Retinal pigment epithelial cell (primary cell): ENCODE measurements at places on chromosomes 7 and 10.
A peak's percentile ranks its signal among the peaks of the same experiment; 100 is the strongest.

GRCh38 chr7:4444106-4444505 lies 238.0 kb upstream of the FOXK1 start:
- DNase-seq = no peak

- DNase-seq = no peak
These were observed 3.3 kb upstream of the STN1 start for GRCh38 chr10:103921248-103921647.

DNA sequence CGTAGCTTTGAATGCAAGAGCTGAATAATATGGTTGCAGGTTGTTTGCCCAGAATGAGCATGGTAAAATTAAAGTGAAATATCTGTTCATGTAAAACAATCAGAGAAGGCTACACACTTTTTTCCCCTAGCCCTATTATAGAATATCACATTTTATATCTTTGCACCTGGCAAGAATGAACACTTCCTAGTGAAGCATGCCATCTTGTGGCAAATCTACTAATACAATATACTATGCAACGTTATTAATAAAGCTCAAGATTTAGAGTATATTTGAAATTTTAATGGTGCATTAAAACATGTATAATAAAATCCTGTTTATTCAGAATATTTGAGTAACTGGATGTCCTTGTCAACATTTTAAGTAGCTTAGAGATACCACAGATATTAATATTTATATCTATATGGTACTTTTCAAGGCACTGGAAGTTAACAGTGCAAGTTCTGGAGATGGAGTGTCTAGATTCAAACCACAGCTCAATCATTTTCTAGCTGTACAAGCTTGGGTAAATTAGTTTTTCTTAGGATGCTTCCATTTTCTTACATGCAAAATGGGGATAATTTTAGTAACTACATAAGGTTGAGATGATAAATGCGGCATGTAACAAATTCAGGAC lies 643.1 kb upstream of the SEMA3D start:
- peak; percentile 8 for DNase-seq

DNA sequence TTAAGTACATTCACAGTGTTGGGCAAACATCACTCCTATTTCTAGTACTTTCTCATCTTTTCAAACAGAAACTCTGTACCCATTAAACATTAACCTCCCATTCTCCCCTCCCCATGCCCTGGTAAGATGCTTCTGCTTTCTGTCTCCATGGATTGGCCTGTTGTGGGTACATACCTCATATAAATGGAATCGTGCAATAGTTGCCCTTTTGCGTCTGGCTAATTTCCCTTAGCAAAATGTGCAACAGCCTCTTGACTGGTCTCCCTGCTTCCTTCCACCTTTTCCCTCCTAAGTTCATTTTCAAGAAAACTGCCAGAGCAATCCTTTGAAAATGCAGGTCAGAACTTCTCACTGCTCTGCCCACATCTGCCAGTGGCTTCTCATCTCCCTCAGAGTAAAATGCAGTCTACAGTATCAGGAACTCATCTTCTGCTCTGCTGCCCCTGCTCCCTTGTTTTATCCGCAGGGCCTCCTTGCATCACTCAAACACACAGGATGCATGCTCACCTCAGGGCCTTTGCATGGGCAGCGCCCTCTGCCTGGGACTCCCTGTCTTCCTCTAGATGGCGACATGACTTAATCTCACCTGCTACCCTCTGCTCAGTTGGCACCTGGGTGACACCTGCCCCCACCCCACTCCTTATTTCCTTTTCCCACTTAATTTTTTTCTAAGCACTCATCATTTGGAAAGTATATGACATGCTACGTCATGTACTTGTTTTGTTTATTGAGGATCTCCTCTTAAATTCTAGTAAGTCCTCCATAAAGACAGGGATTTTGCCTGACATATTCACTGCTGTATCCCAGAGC lies 44.3 kb upstream of the ECHDC3 start:
- DNase-seq = no peak

GRCh38 chr10:73117976-73118743 lies 7.9 kb downstream of the NUDT13 start:
- no peak for DNase-seq

- DNase-seq = no peak
These were observed 32.9 kb upstream of the SDK1 start for GRCh38 chr7:3267966-3268690.

DNA sequence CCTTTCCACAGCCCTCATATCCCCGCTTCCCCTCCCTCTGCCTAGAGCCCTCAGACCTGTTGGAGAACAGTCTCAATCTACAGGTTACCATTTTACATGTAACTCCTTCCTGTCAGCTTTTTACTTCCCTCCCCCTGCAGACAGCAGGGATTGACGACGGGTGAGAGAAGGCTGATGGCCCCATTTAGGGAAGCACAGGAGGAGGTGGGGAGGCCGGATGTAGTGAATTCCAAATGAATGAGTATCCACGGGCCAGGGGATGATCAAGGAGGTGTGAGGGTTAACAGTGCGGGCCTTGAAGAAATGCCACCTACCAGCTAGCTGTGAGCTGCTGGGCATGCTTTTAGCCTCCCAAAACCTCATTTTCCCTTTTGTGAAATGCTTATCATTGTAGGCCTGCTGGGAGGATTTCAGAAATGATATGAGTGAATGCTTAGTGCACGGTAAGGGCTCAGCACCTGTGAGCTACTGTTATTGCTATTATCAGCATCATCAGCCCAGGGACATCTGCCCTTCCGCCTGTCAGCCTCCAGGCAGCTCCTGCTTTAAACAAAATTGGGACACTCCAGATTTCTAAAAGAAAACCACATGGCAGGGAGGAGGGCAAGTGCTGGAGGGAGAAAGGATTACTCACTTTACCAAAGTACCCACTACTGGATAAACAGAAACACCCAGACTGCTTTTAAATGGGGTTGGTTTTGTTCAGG lies 6.5 kb upstream of the NANOS1 start:
- no peak for DNase-seq

DNA sequence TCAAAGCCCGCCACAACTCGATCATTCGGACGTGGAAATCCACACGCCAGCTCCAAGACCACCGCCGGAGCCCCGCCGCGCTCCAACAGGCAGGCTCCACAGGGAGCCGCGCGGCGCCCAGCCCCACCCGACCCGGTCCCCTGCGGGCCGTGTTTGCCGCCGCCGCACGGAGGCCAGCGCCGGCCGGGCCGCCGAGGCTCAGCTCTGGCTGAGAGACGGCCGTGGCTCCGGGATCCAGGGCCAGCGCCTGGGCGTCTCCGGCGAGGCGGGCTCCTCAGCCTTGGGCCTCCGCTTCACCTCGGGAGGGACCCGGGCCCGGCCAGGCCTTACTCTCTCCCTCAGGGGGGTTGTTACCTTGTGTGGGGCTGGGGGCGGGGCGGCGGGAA lies 333 bp downstream of the SMNDC1 start:
- no peak for DNase-seq

DNA sequence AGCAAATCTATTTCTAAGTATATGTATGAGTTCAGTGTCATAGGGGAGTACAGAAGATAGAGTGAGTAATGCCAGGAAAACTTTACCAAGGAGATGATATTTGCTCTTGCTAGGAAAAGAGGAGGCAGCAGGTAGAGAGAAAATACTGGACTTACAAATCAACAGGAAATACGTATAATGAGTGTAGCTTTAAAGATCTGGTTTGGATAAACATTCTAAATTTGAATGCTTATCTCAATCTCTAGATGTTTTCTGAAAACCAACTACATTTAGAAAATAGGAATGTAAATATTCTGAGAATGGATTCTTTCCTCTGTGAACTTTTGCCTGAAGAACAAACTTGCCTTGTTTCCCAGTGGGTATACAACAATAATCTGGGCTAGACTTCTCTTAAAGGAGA lies 46.9 kb upstream of the GNAI1 start:
- DNase-seq = no peak

GRCh38 chr10:3452683-3453361 lies 280.2 kb upstream of the PITRM1 start:
- no peak for DNase-seq

GRCh38 chr10:59891349-59891748 lies 15.0 kb downstream of the CCDC6 start:
- DNase-seq = no peak

DNA sequence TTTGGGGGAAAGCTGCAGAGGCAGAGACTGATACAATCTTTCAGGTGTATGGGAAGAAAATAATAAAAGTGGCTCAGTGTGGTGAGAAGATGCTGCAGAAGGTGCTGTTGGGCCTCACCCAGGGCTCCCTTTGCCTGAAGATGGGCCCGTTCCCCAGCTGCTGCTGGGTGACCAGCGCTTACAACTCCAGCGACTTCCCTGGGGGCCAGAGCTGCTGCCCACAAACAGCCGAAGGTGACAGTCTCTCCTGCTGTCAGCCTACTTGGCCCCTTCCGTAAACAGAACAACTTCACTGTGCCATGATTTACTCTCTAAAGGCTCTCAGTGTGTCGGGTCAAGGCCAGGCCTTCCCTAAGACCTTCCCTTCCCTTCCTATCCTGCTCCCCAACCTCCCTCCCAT lies 93.6 kb upstream of the PCBD1 start:
- DNase-seq = no peak

DNA sequence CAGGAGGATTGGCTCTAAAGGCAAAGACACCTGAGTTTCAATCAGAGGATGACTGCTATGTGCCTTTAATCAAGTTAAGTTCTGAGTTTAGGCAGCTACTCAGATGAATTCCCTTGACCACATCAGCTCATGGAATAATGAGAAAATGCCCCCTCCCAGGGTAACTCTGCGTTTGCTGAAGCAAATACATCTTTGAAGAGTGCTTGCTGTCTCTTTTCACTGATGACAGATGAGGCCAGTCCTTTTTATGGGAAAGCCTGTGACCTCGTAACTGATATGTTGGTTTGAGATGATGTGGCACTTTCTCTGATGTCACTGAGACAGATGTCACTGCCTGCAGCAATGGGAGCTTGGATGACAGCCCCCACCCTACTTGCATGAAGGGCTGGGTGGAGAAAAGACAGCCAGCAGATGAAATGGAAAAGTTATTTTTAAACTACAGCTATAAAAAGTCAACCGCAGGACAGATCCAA lies 43.7 kb upstream of the DGKI start:
- DNase-seq = no peak

GRCh38 chr7:111229916-111230315 lies 139.0 kb downstream of the LRRN3 start:
- DNase-seq = no peak

DNA sequence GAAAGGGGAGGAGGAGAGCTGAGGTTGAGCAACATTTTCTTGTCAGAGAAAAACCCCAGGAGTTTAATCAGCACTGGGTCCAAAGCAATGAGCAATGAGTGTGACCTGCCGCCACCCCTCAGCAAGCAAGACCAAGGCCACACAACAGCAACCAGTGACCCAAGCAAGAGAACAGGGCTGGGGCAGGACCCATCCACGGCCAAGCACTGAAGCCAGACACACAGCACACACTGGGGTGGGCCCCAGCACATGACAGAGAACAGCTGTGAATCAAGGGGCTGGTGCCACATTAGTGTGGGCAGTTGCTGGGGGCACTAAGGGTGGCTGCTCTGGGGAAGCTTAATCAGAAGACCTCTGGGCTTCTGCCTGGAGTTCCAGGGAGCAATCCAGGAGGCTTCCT lies 16.2 kb downstream of the TMEM72 start:
- DNase-seq = no peak

DNA sequence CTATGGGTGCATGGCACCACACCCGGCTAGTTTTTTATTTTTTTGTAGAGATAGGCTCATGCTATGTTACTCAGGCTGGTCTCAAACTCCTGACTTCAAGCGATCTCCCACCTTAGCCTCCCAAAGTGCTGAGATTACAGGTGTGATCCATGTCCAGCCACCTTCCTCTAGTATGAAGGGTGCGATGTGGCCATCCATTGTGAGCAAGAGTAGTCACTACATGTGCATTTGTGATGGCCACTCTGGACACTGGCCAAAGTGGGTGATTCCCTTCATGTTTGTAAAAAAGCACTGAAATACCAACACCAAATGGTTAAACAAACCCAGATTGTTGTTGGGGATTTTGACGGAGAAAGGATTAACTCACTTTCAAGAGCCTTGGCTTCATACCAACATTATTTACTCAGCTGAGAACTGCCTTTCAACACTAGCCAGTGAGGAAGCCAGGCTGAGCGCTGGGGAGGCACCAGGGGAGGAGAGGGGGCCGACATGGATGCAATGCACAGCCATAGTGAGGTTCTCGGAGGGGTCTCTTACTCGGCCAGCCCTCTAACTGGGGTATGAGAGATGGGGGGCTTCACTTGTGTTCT lies 198.1 kb upstream of the LYZL2 start:
- DNase-seq = peak; percentile 84

- no peak for DNase-seq
These were observed 677.5 kb upstream of the C7orf33 start for GRCh38 chr7:147912946-147913638.

- no peak for DNase-seq
These were observed 171.9 kb downstream of the GRID1 start for GRCh38 chr10:86194684-86195083.

DNA sequence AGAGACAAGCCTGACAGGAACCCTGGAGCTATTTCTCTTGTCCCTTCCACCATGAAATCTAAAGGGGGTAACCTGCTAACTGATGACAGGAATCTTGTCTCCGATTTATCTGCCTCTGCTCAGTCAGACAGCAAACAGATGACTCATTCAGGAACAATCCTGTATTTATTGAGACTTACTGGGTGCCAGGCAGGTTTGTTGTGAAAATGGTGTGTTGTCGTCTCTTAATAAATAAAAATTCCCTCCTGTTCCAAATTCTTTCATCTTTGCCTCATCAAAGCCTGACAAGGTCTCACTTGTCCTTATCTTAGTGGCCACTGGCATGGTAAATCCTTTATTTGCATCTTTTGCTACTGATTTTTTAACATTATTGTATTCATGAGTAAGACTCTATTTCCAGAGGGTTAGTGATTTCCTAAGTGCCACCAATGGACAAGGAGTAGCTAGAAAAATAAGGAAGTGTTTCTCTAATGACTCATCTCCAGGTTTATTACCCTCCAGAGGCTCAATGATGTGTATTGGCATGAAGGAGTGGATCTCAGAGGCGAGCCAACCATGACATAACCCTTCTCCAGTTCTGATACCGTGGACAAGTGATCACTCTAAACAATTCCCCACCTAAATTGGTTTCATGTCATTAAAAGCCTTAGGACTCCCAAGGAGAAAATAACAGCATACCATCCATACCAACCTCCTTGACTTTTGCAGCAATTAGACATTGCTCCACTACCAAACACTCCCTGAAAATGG lies 724.0 kb downstream of the GRID1 start:
- peak; percentile 16 for DNase-seq

DNA sequence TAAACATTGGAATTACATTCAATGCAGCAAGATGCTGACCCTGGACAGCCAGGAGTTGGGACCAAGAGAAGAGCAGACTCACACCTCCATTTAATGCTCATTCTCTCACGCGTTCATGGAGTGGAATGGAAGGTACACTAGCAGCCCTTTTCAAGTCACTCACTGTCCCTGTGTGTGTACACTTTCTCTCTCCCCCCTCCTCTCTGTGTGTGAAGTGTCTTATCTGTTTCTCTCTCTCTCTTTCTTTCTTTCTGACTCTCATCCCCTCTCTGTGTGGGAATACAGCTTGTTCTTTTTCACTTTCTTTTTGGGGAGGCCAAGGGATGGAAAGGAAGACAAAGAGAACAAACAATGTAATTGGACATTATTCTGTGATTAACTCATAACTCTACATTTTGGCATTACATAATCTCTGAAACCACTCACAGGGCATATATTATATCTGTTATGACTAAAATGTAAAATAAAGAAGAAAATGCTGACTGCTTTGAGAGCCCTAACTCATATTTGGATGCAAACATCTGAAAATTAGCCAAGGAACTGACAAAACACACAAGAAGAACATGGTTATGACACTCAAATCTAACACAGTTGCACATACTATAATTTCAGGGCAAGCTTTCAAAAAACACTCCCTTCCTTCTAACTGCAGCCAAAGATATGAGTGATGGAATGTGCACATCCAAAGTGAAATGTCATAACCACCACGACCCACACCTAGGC lies 188.8 kb downstream of the PARD3 start:
- no peak for DNase-seq
